ENCODE measurements at places on chromosomes 4 and X.

DNA sequence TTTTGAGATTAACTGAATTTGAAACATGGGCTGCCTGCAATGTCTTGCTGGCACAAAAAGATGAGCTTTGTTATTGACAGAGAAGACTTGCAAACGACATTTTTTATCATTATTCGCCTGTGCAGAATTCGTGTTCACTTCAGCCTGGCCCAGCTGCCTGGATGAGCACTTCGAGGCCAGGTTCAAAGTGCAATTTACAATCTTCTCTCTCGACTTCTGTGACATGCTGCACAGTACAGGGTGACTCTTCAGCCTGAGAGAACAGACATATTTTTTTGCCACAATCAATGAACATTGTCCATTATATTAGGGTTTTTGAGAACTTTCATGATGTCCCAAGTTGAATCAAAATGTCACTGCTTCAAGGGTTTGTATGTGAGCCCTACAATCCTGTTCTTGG is 616.5 kb downstream of the SMARCA1 start:
- no peak for DNase-seq

GRCh38 chr4:142539796-142540482 is 306.2 kb downstream of the INPP4B start:
- DNase-seq, result no peak

DNA sequence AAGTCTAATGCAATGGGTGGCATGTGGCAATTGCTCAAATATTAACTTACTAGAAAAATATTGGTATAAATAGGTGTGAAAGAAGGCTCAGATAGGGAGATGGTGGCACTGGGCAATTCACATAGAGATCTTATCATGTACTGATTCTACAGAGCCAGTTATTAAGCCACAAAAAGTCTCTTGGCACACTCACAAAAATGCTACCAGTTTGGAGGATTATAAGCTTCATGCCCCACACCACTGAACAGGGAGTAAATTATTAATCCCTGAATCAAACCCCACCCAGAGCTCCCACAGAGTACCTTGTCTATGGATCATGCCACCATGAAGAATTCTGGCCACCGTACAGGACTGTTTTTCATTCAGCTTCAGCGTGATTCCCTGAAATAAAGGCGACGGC is 13.8 kb downstream of the MPP1 start:
- no peak for DNase-seq

- no peak for DNase-seq
Measured at GRCh38 chr4:1706358-1706757, 5.8 kb downstream of the SLBP start.

DNA sequence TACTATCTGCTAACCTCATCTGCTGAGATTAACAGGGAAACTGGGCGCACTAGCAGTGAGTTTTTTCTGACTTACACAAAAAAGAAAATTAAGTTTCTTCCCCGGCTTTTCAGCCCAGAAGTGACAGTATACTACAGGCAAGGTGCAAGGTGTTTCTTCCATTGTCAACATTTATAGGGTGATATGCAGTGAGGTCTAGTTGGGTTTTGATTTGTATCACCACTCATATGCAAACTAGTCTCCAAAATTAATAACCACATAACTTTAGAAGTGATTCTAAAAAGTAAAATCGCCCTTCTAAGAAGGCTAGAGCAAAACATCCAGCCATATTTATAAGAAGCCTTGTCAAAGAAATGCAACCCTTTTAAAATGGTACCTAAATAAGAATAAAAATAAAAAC is 640.1 kb downstream of the ARAP2 start:
- no peak for DNase-seq

DNA sequence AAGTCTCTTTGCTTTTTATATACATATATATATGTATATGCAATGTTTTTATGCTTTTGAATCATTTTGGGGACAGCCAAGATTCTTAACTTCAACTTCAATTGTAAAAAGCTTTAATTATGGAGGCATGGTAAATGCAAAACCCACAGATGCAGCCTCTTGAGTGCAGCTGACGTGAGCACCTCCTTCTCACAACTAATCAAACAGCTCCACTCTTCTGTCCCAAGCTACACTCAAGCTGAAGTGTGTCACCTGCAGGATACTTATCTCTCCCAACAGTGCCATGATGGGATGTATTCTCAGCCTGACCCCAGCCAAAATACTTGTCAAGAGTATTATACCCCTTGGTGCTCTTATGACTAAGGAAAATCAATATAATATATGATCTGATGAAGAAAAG is 60.7 kb upstream of the BLTP1 start:
- no peak for DNase-seq

Data from AG10803 (cell line).